Activated CD8-positive, alpha-beta memory T cell treated with anti-CD3 and anti-CD28 coated beads, Interleukin-2, amount 50 U/mL, for 4 hours (primary cell): ENCODE measurements at places on chromosomes 12 and 14.

GRCh38 chr12:78204926-78205325, 374.2 kb downstream of the NAV3 start:
- no peak for DNase-seq

GRCh38 chr14:103516426-103517173, 6.0 kb downstream of the CKB start:
- no peak for DNase-seq

DNA sequence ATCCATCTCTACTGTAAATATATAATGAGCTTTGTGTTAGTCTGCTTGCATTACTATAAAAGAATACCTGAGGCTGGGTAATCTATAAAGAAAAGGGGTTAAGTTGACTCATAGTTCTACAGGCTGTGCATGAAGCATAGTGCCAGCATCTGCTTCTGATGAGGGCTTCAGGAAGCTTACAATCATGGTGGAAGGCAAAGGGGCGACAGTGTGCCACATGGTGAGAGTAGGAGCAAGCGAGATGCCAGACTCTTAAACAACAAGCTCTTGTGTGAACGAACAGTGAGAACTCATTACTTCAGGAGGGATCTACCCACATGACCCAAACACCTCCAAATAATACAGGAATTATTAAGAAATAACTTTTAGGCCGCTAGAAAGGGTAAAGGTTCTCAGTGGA, 28.1 kb downstream of the APOBEC1 start:
- DNase-seq, result no peak

- DNase-seq, result peak; percentile 19
Measured at GRCh38 chr12:117367006-117367638, 5.7 kb upstream of the NOS1 start.

GRCh38 chr14:34234258-34234657, 227.8 kb downstream of the SPTSSA start:
- no peak for DNase-seq

DNA sequence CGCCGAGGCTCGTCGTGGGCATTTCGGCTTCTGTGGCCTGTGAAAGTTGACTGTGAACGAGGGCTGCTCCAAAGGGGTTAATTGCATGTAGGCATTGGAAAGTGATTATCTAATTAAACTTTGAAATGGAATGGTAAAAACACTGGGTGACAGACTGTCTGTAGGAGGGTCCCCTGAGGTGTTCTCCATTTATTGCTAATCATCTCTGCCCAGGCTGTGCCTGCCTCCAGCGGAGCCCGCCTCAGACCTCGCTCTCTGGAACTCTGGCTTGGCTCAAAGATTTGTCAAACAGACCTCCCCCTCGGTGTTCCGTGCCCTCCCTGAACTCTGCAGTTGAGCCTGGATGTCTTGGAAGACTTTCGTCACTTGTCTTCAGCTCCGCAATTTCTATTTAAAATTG, 50.2 kb upstream of the VRK1 start:
- DNase-seq, result no peak

GRCh38 chr12:74235342-74235741, 302.3 kb upstream of the ATXN7L3B start:
- DNase-seq, result no peak

DNA sequence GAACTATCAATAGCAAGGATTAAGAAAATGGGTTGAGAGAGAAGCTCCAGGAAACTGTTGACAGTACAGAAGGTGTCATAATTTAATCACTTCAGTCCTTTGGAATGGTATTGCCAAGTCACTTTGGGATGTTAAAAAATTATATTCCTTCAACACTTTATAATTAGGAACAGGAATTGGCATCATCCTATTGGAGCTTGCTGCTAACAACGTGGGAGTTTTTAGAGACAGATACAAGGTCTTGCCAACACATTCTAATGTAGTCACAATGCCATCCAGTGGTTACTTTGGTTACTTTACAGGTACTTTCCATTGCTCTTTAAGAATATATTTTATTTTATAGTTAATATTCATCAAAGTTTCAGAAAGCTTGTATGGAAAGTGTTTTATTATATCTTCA, 310.1 kb downstream of the SYT1 start:
- DNase-seq, result no peak

DNA sequence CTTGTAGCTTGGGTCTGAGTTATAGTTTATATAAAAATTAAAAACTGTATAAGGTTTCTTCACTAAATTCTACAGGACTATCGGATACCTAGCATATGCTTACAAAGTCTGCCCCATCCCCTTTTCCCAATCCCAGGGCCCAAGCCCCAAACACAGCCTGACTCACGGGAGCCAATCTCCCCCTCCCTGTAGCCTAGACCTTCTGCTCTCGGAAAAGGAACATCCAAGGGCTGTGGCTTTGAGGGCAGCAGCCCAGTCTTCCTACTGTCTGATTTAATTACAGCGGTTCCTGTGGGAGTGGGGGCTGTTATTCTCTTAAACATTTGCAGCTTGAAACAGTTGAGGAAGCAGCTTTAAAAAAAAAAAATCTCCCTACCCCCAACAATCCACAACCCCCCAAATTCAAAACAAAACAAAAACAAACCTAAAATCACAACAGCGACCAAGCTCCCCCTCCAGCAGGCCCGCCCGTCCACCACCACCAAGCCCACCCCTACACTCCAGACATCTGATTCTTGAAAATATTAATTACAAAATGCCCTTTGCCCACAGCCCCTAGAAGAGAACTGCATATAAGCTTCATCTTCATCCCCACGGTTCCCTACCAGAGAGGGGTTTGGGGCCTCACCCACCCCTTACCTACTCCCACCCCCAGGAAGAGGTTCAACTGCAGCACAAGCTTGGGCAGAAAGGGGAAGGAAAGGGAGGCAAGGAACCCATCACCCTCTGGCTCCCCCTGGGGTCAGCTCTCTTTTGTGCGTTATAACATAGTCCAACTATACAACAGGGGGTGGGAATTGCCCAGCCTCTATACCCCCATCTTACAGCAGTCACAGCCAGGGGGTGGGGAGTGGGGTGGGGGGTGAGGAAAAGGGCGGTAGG, 1.1 kb upstream of the PRKAG1 start:
- peak; percentile 34 for DNase-seq

GRCh38 chr12:106744600-106744999, 29.9 kb upstream of the RIC8B start:
- DNase-seq, result no peak

GRCh38 chr12:2625289-2625612, 169.5 kb upstream of the FKBP4 start:
- no peak for DNase-seq

DNA sequence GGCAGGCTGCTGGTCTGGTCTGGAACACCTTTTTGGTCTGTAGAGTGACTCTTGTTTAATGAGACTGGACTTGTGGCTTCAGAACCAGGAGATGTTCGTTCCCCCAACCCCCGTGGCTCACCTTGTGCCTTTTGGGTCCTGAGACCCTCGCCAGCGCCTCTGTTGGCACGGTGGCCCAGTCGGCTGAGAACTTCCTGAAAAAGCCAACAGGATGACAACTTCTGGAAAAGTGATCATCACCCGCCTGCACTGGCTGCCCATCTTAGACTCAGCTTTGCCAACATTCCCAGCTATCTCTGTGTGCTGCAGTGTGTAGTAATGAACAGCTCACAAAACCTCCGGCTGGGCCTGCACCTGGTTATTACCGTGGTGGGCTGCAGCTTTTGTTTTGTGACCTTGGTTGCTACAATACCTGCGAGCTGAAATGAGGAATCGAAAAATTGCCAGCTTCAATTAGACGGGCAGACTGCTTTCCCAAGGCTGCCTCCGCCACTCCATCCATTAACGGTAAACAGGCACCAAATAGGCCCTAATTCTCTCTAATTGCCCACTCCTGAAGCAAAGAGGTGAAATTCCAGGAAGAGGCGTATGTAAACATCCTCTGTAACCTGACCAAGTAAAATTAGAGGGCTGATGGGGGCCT, 16.0 kb downstream of the MEG3 start:
- DNase-seq, result no peak

GRCh38 chr14:61429316-61429715, 107.9 kb downstream of the PRKCH start:
- DNase-seq, result no peak

DNA sequence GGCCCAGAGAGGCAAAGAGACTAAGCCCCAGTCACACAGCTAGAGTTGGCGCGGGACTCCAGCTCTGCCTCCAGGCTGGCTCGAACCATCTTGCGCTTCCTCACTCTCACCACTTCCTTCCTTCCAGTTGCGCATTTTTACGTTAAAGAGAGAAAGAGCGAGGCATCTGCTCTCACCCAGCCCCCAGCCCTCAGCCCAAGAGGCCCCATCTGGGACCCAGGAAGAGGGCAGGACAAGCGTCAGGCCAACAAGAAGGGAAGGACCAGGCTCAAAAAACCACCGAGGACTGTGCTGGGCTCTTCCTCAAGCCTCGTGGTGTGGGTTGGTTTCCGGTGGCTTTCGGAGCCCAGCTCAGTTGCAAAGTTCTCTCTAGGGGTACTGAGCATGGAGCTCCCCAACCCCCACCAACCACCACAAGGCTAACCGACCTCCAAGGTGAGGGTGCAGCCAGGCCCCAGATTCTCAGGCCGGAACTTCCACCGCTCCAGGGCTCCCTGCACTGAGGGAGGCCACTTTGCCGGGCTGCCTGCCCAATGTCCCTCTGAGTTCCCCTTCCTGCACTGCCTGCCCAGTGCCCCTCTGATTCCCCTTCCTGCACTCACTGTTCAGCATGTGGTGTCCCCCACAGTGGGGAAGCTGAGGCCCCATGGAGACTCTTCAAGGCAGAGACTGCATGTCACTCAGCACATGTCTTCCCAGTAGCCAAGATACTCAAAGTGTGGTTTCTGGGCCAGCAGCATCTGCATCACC, 35.9 kb downstream of the TESC start:
- no peak for DNase-seq

DNA sequence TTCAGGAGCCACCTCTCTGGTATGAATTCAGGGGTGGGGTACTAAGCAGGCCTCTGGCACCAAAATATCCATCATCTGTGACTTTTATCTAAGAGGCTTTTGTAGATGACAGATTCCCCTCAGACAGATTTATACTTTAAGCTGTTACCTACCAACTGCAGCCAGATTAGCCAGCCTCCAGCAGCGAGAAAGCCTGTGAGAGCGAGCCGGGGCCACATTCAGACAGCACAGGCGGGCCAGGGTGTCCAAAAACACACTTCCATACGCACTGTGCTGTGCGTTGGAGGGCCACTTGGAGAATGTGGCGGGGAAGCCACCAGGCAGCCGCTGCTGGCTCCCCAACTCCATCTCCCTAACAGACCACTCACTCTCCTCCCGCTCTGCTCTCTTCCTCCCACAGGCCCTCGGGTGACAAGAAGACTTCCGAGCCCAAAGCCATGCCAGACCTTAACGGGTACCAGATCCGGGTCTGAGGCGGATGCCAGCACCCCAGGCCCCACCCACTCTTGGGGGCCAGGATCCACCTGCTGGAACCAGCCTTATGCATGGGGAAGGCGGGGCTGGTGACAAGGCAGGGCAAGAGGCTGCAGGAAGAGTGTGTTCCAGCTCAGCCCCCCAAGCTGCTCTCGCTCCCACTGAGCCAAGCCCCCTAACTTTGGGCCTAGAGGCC, 17.4 kb downstream of the VASH1 start:
- no peak for DNase-seq

DNA sequence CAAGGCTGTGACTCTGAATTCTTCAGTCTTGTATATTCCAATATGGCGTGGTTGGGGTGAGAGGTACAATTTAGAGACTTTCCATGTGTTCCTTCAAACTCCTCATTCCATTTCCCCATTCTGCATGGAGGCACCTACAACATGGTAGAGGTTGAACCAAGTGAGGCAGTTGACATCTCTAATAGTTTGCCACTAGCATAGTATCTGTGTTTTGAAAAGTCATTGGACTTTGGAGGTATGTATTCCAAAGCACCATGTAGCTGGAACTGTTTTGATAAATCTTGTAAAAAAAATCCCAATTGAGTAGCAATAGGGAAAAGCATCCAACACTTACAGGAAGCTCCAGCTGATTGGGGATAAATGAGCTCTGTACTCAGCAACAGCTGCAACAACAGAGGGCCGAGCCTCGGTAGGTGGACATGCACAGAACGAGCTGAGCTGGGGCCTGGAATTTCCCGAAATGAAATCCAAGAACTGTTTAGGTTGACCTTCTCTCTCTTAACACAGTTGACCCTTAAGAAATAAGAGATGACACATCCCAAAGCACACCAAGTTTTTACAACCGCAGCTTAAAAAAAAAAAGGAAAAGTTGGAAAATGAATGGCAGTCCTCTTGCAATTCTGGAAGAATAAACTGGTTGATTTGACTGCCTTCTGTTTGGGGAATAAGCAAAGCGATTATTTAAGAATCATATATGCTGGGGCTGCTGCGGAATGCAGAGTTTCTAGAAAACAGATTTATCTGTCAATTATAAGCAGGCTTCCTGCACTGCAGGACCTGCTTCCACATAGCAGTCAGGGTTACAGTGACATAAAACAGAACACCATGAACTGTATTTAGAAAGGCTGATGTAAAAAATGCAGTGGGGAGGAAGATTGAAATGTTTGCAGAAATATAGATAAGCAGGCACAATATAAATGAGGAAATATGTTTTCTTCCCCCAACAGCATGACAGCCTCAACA, 194.6 kb upstream of the KRR1 start:
- DNase-seq, result no peak

GRCh38 chr12:47190271-47190750, 110.6 kb upstream of the AMIGO2 start:
- DNase-seq, result no peak

DNA sequence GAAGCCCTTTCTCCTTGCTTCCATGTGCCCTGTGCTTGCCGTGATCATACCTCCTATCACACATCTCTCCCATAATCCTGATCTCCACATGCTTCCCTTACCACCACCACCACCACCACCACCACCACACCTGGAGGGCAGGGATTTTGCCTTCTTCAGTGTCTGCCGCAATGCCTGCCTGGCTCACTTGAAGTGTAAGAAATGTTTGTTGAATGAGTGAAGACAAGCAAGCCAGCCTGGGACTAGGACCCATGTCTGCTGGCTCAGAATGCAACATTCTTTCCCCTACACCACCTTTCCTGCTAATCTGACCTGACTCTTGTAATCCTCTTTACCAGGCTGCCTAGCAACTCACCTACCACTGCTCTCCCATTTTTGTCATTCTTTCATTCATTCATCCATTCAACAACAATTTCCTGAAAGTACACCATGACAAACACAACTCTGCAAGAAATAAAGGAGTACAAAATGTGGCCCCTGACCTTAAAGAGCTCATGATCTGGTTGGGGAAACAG, 3.5 kb upstream of the NID2 start:
- no peak for DNase-seq

DNA sequence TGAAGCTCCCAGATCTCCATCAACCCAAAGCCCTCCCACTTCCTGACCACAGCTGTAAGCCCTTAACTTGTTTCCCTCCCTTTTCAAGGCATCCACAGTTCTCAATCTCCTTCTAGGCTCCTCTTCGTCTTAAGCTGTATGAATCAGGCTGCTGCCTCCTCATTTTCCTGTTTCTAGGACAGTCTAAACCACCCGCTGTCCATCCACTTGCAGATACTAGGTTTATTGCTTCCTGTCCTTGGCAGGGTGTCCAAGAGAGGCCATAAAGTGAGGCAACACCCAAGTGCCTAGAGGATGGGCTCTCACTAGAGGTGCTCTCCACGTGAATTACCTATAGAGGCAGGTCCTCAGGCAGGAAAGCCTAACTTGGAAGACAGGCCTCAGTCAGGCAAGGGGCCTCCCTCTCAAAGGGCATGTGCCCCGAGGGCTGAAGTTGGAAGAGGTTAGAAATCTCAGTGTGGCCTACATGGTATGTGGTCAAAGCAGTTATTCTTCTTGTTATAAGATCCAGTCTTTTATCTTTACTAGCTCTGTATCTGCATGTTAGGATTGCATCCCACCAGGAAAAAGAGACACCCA, 8.8 kb upstream of the TMEM106C start:
- no peak for DNase-seq

- DNase-seq, result no peak
Measured at GRCh38 chr14:80973931-80974641, 18.7 kb downstream of the TSHR start.

GRCh38 chr14:96254687-96255086, 1.3 kb upstream of the BDKRB1 start:
- no peak for DNase-seq
